ENCODE measurements at places on chromosomes 7 and 10.
A peak's percentile ranks its signal among the peaks of the same experiment; 100 is the strongest.

DNA sequence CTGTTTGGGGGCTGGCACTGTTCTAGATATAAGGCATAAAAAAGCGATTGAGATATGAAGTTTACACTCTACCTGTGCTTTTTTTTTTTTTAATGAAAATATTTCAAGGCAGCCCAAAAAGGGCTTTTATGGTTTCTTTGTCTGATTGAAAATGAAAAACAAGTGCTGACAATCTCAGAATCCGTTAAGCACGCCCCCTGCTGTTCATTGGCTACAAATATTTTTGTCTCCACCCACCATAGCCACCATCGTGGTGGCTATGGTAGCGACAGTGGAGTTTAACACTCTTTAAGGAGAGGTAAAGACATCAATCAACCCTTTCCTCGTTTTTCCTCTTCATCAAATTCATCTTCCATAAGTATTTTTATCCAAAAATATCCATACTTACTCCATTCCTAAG lies 94.2 kb downstream of the CD36 start:
- no peak for DNase-seq

- DNase-seq, result no peak
These were observed 77.9 kb downstream of the NDUFB2 start for GRCh38 chr7:140774371-140774770.

DNA sequence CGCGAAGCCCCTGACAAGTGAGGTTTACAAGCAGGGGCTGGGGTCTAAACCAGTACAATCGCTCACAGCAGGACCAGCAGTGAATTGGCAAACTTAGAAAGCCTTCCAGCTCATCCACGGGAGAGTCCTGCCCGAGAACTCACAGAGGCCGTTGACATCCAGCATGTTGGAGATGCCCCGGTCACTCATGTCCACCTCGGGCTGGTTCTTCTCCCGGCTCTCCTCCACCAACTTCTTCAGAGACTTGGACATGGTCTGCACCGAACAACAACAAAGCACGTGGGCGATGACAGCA lies 447 bp downstream of the RSU1 start:
- DNase-seq, result no peak

DNA sequence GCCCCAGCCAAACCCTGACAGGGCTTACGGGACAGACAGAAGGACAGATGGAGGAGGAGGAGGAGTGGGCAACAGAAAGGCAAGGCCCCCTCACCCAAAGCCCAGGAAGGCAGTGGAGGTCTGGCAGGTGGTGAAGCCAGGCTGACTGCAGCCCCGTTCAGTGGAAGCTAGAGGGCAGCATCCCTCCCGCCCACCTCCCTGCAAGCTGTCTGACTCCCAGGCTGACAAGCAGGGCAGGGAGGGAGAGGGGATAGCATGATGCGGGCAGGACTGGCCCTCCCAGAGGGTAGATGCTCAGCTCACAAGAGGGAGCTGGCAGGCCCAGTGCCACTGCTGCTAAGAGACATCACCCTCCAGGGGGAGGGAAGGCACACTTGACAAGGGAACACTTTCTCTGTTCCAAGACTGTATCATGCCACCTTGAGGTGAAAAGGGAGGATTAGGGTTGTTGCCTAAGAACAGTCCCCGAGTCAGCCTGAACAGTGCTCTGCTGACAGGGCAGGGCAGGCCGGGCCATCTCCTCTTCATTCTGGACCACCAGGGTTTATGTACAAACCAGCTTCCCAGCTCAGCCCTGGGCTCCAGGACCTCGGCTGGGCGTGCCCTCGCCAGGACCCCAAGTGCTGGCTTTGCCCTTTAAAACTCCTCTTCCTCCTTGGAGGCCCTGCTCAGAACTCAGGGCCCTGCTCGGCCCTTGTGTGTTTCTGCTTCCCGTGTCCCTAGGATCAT lies 61.8 kb downstream of the RASGEF1A start:
- DNase-seq, result peak; percentile 59

DNA sequence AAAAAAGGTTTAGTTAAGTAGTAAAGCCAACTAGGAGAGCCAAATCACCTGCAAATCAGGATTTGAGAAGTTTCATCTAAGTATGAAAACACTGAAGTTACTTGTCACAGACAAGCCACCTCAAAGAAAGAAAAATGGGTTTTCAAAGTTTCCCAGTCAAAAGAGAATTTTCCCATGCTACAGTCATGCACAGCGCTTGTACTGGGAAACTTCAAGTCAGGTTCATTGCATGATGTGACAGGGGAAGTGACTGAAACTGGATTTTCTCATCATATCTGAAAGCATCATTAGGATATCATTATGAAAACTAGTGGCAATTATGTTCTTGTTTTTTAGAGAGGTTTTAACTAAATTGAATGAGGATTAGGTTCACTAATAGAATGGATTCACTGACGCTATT lies 167.0 kb downstream of the SGMS1 start:
- DNase-seq, result no peak

DNA sequence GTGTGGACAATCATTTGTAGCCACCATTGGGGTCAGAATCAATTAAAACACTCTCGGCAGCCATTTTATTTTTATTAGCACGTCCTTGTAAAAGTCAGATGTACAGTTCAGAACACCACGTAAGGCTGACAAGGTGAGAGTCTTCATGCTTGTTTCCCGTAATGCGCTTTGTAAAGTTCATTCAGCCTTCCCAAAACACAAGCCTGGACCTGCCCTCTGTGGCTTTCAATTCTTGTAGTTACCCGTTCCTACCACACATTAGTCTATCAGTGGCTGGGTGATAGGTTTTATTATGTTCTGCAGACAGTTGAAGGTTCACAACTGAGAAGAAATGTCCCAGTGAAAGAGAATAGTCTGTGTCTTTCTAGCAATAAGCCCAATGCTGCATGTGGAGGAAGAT lies 35.4 kb downstream of the GAD2 start:
- no peak for DNase-seq

GRCh38 chr7:148973256-148973655 lies 55.0 kb downstream of the PDIA4 start:
- no peak for DNase-seq

- no peak for DNase-seq
These were observed 2.5 kb upstream of the VGF start for GRCh38 chr7:101167645-101168411.

DNA sequence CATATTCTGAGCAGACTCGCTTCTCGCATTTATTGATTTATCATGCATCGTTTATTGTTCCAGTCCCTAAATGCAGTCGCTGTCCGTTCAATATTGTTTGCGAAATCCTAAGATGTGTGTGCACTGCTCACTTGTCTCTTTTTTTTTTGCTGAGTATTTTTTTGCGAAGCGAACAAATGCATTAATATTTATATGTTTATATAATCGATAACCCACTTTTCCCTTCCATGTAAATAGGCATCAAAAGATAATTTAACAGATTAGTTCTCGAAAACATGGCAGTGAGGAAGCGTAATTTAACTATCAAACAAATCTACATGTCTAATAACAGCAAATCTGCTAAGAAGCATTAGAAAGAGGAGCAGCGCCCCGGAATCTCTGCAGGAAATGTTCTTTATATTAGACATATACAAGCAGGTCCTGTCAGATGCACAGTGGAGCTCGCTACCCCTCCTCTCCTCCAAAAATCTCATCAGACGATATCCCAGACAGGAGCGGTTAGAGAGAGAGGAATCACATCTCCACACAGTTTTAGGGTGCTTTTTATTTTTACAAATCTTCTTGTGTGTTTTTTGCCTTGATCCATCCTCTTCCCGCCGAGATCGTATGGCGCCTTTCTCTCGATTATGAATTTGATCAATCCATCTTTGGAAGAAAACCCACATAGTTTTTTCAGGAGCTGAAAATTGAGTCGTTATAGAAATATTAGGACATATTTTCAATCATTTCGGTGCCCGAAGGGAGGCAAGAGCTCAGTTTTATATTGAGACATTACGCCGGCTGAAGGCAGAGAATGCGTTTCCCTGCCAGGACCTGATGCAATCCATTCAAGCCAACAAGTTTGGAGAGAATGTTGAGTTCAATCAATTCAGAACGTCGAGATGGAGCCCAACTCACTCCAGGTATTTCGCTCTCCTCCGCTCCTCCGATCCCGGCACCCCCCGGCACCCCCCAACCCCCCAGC lies at the start of gene ARID5B:
TSS of gene ARID5B (plus strand) at position 871 of the 964 bp plus-strand sequence. CDS start at position 882, 11 bp downstream.
- no peak for DNase-seq

DNA sequence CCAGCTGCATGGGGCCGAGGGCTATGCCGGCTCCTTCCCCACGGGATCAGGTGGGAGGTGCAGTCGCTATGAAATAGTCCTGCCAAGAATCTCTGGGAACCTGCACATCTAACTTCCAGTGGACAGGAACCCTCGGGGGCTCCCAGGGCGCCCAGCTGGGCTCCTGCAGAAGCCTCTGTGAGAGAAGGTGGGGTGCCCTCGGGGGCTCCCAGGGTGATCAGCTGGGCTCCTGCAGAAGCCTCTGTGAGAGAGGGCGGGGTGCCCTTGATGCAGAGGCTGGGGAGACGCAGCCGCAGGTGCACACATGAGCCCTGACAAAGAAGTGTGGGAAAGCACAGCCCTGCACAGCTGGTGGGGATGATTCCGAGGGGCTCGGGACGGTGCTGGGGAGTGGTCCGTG lies 5.9 kb downstream of the VENTX start:
- DNase-seq, result no peak

GRCh38 chr10:11473128-11473760 lies 138.2 kb downstream of the USP6NL start:
- DNase-seq, result no peak

GRCh38 chr10:102919992-102920739 lies 2.1 kb downstream of the CNNM2 start:
- no peak for DNase-seq

DNA sequence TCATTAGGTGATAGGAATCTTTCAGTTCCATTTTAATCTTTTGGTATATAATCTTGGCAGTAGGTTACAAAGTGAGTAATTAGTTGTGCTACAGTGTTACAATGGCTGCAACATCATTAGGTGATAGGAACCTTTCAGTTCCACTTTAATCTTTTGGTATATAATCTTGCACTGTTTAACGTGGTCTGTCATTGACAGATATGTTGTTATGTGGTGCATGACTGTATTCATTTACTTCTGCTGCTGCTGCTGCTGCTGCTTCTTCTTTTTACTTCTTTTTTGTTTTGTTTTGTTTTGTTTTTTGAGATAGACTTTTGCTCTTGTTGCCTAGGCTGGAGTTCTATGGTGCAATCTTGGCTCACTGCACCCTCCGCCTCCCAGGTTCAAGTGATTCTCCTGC lies 28.6 kb downstream of the ST7 start:
- DNase-seq, result no peak

DNA sequence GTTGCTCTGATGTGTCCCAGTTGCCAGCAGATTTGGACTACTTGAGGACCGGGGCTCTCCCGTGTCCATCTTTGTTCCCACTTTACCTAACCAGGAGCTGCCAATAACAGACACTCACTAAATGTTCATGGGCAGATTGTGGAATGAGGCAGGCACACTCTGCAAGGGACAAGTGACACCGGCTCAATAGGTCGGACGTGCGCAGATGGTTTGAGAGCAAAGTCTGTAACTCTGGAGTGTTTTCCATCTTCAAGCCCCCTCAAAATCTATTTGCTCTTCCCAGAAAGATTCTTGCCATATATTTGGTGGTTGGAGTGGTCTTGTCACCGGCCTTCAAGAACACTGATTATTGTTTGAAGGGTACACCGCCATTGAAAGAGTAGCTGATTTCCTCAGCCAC lies 47.2 kb downstream of the THNSL1 start:
- no peak for DNase-seq

GRCh38 chr7:31343516-31344305 lies 3.2 kb upstream of the NEUROD6 start:
- no peak for DNase-seq

DNA sequence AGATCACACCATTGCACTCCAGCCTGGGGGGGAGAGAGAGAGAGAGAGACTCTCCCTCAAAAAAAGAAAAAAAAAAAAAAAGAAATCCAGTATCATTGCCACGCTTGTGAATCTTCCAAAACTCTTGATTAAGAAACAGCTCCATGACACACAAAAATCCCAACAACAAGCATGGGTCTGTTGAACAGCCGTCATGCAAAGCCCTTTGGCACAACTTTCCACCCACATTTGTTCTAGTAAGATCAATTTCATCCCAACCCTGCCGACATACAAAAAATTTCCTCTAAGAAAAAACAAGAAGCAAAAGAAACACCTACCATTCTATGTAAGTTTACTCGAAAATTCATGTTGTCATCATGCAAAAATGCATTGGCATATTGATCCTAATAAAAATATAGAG lies 62.8 kb downstream of the ARMH3 start:
- no peak for DNase-seq

GRCh38 chr7:116041615-116042014 lies 11.1 kb upstream of the TFEC start:
- no peak for DNase-seq

- DNase-seq, result no peak
These were observed 365.7 kb upstream of the KLF6 start for GRCh38 chr10:4150676-4151075.

- DNase-seq, result peak; percentile 64
These were observed 652 bp downstream of the KAZALD1 start for GRCh38 chr10:101062232-101063049.

GRCh38 chr7:16509829-16510228 lies 16.8 kb upstream of the LRRC72 start:
- DNase-seq, result no peak

DNA sequence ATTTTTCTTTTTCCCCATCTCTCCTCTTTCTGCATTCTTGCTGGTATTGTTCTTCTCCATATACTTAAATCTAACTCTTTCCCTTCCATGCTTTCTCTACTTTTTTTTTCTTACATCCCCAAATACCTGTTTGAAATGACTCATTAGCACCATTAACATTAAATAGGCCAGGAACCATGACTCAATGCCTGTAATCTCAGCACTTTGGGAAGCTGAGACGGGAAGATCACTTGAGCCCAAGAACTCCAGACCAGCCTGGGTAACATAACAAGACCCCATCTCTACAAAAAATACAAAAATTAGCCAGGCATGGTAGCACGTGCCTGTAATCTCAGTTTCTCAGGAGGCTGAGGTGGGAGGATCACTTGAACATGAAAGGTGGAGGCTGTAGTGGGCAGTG lies 1026.8 kb downstream of the GATA3 start:
- no peak for DNase-seq

GRCh38 chr7:84113906-84114850 lies 80.4 kb downstream of the SEMA3A start:
- no peak for DNase-seq

- DNase-seq, result no peak
These were observed 2.4 kb downstream of the ZNF488 start for GRCh38 chr10:47381427-47382379.

DNA sequence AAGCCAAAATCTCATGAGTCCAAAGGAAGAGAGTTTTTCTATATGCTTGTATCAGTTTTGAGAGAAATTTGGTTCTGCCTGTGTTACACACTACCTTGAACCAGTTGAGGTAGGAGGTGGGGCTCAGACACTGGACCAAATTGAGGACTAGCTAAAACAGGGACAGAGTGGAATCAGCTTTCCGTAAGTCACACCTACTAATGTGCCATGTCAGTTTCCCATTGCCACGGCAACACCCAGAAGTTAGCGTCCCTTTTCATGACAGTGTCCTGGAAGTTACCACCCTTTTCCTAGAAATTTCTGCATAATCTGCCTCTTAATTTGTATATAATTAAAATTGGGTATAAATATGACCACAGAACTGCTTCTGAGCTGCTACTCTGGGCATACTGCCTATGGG lies 9.0 kb downstream of the ADK start:
- no peak for DNase-seq

All from activated T-cell treated with anti-CD3 and anti-CD28 coated beads for 48 hours (primary cell).